ENCODE measurements at places on chromosomes 4 and X.
A peak's percentile ranks its signal among the peaks of the same experiment; 100 is the strongest.

- H3K36me3 ChIP-seq, result no peaks in the 10 kb centered on the region
- no peak overlapping the region for H3K4me3 ChIP-seq
- peaks cover 73% of the 10 kb centered on the region for H3K27me3 ChIP-seq
- no peak for DNase-seq
- H3K4me1 ChIP-seq, result peaks cover 78% of the 10 kb centered on the region
- H3K27ac ChIP-seq, result no peak overlapping the region
These were observed 87.0 kb downstream of the BCOR start for GRCh38 chrX:40010550-40011321.

GRCh38 chr4:187608001-187608421, 387.6 kb upstream of the ZFP42 start:
- DNase-seq, result no peak
- H3K4me3 ChIP-seq, result no peak overlapping the region
- H3K36me3 ChIP-seq, result no peaks in the 10 kb centered on the region
- H3K27me3 ChIP-seq, result no peaks in the 10 kb centered on the region

- no peak overlapping the region for H3K4me3 ChIP-seq
- H3K4me1 ChIP-seq, result no peaks in the 10 kb centered on the region
- H3K36me3 ChIP-seq, result no peaks in the 10 kb centered on the region
- no peak overlapping the region for H3K27ac ChIP-seq
- DNase-seq, result no peak
These were observed 227.3 kb downstream of the KDR start for GRCh38 chr4:54898056-54898562.

GRCh38 chr4:46450556-46450955, 60.6 kb upstream of the GABRA2 start:
- peak; percentile 46 for DNase-seq
- H3K27ac ChIP-seq, result peak overlapping the region; percentile 52
- H3K36me3 ChIP-seq, result no peaks in the 10 kb centered on the region
- H3K4me1 ChIP-seq, result no peaks in the 10 kb centered on the region
- H3K27me3 ChIP-seq, result no peaks in the 10 kb centered on the region

GRCh38 chrX:31658360-31658759, 586.5 kb upstream of the FTHL17 start:
- no peaks in the 10 kb centered on the region for H3K4me1 ChIP-seq
- no peak overlapping the region for H3K27ac ChIP-seq
- H3K27me3 ChIP-seq, result no peaks in the 10 kb centered on the region

GRCh38 chr4:129110931-129111330, 15.0 kb downstream of the C4orf33 start:
- no peak for DNase-seq
- H3K36me3 ChIP-seq, result no peaks in the 10 kb centered on the region
- H3K27ac ChIP-seq, result no peak overlapping the region

- DNase-seq, result no peak
- no peaks in the 10 kb centered on the region for H3K27me3 ChIP-seq
- H3K27ac ChIP-seq, result no peak overlapping the region
- peaks cover 2% of the 10 kb centered on the region for H3K4me1 ChIP-seq
These were observed 5.8 kb downstream of the HERC3 start for GRCh38 chr4:88597970-88598660.

DNA sequence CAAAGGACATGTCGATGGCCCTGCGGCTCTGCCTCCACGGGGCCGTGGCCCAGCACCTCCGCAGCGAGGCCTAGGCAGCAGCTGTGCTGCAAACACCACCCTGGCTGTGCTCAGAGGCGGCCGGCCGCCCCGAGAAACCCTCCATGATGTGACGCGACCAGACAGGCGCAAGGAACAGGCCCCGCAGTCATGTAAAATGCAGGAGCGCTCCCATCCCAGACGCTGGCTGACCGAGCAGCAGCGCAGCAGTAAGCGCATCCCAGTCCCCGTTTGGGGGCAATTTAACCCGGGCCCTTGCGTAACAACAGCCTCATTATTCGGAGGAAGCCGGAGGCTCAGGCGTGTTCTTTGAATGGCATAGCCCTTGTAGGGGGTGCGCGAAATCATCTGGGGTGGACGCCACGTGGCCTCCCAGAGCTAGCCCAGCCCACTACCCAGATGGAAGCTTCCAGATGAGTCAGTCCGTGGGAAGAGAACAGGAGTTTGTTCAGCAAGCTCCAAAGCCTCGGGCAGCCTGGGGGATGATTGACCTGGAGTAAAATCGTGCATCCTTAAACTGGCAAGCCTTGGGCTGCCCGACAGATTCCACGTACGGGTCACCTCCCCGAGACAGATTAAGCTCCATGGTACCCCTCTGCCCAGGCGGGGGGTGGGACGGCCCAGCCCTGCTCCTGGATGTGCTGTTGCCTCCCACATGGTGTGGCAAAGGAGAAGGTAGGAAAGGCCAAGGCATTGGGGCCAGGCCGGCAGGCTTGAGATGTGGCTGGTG, 124.0 kb downstream of the HMX1 start:
- peak; percentile 64 for DNase-seq
- no peaks in the 10 kb centered on the region for H3K27me3 ChIP-seq
- no peaks in the 10 kb centered on the region for H3K36me3 ChIP-seq

GRCh38 chr4:153541456-153542096, 75.4 kb downstream of the TMEM131L start:
- no peaks in the 10 kb centered on the region for H3K27me3 ChIP-seq
- no peak overlapping the region for H3K4me3 ChIP-seq
- no peaks in the 10 kb centered on the region for H3K36me3 ChIP-seq
- DNase-seq, result no peak
- H3K27ac ChIP-seq, result no peak overlapping the region

GRCh38 chr4:41702770-41703169, 45.8 kb downstream of the PHOX2B start:
- DNase-seq, result no peak
- no peak overlapping the region for H3K27ac ChIP-seq
- H3K4me1 ChIP-seq, result no peaks in the 10 kb centered on the region
- H3K27me3 ChIP-seq, result no peaks in the 10 kb centered on the region

GRCh38 chrX:22155126-22155525, 117.6 kb upstream of the CBLL2 start:
- no peaks in the 10 kb centered on the region for H3K27me3 ChIP-seq
- no peak overlapping the region for H3K27ac ChIP-seq
- no peak for DNase-seq
- no peaks in the 10 kb centered on the region for H3K36me3 ChIP-seq

DNA sequence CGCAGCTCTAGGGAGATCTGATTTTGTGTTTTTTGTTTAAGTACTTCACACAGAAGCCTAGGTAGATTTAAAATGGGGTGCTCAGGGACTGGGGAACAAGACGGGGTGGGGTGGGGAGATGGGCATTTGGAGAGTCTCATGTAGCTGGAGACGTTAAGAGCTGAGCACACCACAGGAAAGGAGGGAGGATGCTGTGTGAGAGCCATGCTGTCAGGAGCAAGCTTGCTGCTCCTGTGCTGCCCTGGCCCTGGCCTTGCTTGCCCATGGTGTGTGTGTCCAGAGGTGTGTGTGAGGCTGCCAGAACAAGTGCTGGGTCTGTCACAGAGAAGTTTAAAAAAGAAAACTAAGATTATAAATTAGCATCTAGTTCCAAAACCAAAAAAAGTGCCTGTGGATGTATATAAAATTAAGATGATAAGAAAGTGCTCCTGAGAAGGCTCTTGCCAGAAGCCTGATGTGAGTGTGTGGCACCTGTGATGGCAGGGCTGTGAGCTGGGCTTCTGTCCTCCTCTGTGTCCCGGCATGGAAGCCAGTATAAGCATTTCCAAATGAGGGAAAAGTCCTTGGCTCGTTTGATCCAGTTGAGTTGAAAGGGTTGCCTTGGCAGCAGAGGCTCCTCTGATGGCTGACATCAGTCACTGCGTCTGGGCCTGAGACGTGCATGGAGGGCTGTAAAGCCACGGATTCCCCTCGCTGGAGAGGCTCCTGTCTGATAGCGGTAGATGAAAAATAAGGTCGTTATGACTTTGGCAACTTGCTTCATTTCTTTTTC, 63.5 kb downstream of the NELFA start:
- H3K4me1 ChIP-seq, result peaks cover 10% of the 10 kb centered on the region
- no peaks in the 10 kb centered on the region for H3K27me3 ChIP-seq
- no peak overlapping the region for H3K27ac ChIP-seq
- H3K4me3 ChIP-seq, result no peak overlapping the region
- peaks cover 24% of the 10 kb centered on the region for H3K36me3 ChIP-seq

GRCh38 chrX:31872007-31872406, 800.2 kb upstream of the FTHL17 start:
- no peak overlapping the region for H3K4me3 ChIP-seq
- no peaks in the 10 kb centered on the region for H3K36me3 ChIP-seq
- no peak for DNase-seq
- no peak overlapping the region for H3K27ac ChIP-seq

DNA sequence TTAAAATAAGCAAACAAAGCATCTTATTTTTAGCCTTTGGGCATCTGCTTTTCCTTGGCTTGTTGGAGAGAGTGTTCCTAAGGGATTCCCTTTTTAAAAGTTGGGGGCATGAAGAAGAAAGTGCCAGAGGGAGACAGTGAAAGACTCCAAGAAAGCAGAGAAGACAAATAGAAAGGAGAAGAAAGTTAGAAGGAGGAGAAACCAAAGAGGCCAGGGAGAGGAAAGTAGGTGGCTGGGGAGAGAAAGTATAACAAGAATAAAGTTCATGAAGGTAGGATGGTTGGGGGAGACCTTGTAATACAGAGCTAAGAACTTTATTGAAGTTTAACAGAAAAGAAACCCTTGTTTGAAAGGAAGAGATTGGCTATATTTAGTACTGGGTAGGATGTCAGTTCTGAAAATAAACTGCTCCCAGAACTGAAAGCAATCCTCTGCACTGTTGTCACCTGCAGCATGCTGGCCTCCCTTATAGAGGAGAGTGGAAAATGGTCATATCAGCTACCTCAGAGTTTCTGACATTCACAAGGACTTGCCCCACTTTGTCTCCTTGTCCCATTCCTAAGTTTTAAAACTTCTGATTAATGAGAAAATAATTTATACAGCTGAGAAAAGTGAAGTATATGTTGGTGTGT, 125.3 kb upstream of the VAMP7 start:
- H3K4me1 ChIP-seq, result no peaks in the 10 kb centered on the region
- no peak overlapping the region for H3K4me3 ChIP-seq
- no peaks in the 10 kb centered on the region for H3K27me3 ChIP-seq
- no peak for DNase-seq
- H3K27ac ChIP-seq, result no peak overlapping the region

GRCh38 chrX:20267931-20268701, 1.4 kb upstream of the RPS6KA3 start:
- no peaks in the 10 kb centered on the region for H3K36me3 ChIP-seq
- peak overlapping the region; percentile 82 for H3K27ac ChIP-seq
- H3K4me1 ChIP-seq, result peaks cover 9% of the 10 kb centered on the region
- H3K4me3 ChIP-seq, result peak overlapping the region; percentile 77
- peaks cover 34% of the 10 kb centered on the region for H3K27me3 ChIP-seq

- no peak for DNase-seq
- no peak overlapping the region for H3K27ac ChIP-seq
- H3K36me3 ChIP-seq, result no peaks in the 10 kb centered on the region
- no peaks in the 10 kb centered on the region for H3K4me1 ChIP-seq
These were observed 270.3 kb downstream of the ASMT start for GRCh38 chrX:1885116-1885515.

DNA sequence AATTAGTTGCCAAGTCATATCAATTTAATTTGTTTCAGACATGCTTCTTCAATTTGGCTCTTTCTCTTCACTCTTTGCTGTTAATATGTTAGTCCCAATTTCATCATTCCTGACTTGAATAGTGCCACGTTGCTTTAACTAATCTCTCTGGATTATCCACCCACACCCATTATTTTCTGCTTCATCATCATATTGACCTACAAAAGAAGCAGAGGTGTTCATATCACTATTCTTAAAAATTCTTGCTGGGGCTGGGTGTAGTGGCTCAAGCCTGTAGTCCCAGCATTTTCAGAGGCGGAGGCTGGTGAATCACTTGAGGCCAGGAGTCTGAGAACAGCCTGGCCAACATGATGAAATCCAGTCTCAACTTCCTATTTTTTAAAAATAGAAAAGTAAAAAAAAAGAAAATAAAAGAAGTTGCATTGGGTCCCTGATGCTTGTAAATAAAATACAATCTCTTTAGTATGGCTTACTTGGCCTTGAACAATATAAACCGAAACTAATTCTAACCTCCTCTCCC, 65.7 kb upstream of the KCNIP4 start:
- no peaks in the 10 kb centered on the region for H3K36me3 ChIP-seq
- H3K4me1 ChIP-seq, result no peaks in the 10 kb centered on the region
- DNase-seq, result no peak
- no peaks in the 10 kb centered on the region for H3K27me3 ChIP-seq
- no peak overlapping the region for H3K27ac ChIP-seq
- no peak overlapping the region for H3K4me3 ChIP-seq

- DNase-seq, result peak; percentile 72
- H3K36me3 ChIP-seq, result no peaks in the 10 kb centered on the region
- no peaks in the 10 kb centered on the region for H3K27me3 ChIP-seq
These were observed 180.9 kb downstream of the RASL11B start for GRCh38 chr4:53043055-53043454.

DNA sequence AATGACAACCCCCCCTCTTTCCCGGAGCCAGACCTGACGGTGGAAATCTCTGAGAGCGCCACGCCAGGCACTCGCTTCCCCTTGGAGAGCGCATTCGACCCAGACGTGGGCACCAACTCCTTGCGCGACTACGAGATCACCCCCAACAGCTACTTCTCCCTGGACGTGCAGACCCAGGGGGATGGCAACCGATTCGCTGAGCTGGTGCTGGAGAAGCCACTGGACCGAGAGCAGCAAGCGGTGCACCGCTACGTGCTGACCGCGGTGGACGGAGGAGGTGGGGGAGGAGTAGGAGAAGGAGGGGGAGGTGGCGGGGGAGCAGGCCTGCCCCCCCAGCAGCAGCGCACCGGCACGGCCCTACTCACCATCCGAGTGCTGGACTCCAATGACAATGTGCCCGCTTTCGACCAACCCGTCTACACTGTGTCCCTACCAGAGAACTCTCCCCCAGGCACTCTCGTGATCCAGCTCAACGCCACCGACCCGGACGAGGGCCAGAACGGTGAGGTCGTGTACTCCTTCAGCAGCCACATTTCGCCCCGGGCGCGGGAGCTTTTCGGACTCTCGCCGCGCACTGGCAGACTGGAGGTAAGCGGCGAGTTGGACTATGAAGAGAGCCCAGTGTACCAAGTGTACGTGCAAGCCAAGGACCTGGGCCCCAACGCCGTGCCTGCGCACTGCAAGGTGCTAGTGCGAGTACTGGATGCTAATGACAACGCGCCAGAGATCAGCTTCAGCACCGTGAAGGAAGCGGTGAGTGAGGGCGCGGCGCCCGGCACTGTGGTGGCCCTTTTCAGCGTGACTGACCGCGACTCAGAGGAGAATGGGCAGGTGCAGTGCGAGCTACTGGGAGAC, 1.6 kb downstream of the PCDH10 start:
- H3K4me3 ChIP-seq, result peak overlapping the region; percentile 83
- peaks cover 7% of the 10 kb centered on the region for H3K36me3 ChIP-seq
- H3K27ac ChIP-seq, result peak overlapping the region; percentile 87
- DNase-seq, result peak; percentile 80
- peaks cover 10% of the 10 kb centered on the region for H3K27me3 ChIP-seq

GRCh38 chr4:23654791-23655190, 235.1 kb downstream of the PPARGC1A start:
- no peak overlapping the region for H3K4me3 ChIP-seq
- H3K27me3 ChIP-seq, result no peaks in the 10 kb centered on the region
- no peaks in the 10 kb centered on the region for H3K4me1 ChIP-seq
- no peak for DNase-seq
- H3K27ac ChIP-seq, result no peak overlapping the region

Measured in spinal cord (tissue), 10 donors.